ENCODE measurements at places on chromosomes 3 and 15.
A peak's percentile ranks its signal among the peaks of the same experiment; 100 is the strongest.

GRCh38 chr3:37323494-37323893, 149.1 kb upstream of the LRRFIP2 start:
- DNase-seq: no peak

- DNase-seq: no peak
Measured at GRCh38 chr3:139477710-139478640, 1.7 kb upstream of the RBP2 start.

- no peak for DNase-seq
Measured at GRCh38 chr3:32309654-32310242, 71.3 kb downstream of the CMTM8 start.

DNA sequence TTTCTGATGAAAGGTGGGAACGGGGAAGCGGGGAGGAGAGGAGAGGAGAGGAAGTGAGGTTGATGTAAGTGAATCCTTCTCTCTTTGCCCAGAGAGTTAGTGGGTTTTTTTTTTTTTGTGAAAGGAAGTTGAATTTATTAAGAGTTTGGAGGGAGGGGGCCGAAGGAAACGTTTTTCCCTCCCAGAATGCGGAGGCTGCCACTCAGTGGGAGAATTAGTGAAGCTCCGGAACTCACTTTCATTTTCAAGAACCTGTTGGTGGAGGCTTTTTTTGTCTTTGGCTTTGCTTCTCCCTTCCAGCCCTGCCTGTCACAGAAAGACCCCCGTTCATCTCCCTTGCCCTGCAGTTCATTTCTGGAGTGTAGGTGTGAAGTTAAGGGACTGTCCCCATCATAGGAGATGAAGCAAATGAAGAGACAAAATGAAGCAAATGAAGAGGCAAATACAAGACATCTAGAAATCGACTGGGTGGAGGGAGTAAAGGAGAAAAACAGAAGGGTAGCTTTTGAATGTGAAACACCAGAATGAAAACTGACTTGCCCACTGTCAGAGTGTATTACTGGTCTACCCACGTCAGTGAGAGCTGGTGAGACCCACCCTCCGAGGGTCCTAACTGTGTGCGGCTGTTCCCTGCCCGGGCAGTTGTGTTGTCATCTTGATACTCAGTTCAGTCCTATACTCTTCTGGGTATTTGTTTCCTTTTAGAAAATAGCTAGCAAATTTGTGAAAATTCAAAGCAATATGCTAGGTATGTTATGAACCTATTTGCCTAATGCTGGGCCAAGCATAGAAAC, 91.5 kb downstream of the ITPR1 start:
- DNase-seq: no peak

- no peak for DNase-seq
Measured at GRCh38 chr15:50304836-50305235, 39.3 kb upstream of the HDC start.

DNA sequence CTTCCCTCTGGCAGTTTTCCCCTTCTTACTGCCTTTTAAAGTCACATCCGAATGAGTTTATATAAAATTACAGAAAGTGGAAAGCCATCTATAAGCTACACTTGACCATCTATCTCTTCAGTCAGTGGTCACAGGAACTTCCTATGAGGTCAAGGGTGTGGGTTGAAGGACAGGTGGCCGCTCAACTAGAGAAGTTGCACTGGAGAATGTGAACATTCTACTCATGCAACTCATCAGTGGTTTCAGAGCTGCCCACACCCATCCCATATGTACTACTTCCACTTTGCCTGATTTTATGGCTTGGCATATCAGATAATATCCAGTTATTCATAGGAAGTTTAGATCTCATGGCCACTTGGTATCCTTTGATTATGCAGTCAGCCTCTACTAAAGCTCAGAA, 57.4 kb upstream of the TMEM158 start:
- no peak for DNase-seq

DNA sequence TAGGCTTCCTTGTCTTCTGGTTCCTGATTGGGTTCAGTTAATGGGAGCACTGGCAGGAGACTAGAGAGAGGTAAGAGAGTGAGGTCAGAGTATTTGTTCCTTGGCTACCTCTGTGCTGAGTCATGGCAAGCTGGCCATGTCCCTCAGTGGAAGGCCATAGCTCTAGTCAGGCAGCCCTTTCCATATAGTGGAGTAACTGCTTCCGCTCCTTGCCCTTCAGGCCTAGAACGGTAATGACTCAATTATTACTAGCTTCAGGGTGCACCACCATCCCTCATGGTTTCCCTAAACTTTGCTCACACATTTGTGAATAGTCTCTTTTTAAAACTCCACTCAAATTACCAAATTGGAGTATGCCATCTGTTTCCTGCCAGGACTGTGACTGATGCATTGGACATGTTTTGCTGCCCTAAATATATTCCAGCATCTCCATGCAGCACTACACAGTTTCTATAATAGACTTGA, 10.5 kb upstream of the ANO10 start:
- DNase-seq: no peak

GRCh38 chr3:87828046-87828445, 230.8 kb downstream of the CGGBP1 start:
- DNase-seq: no peak

- no peak for DNase-seq
Measured at GRCh38 chr3:13500133-13500885, 20.2 kb downstream of the HDAC11 start.

- DNase-seq: no peak
Measured at GRCh38 chr3:55658690-55659562, 171.8 kb upstream of the WNT5A start.

GRCh38 chr3:44920081-44920480, 45.7 kb downstream of the TGM4 start:
- DNase-seq: no peak

DNA sequence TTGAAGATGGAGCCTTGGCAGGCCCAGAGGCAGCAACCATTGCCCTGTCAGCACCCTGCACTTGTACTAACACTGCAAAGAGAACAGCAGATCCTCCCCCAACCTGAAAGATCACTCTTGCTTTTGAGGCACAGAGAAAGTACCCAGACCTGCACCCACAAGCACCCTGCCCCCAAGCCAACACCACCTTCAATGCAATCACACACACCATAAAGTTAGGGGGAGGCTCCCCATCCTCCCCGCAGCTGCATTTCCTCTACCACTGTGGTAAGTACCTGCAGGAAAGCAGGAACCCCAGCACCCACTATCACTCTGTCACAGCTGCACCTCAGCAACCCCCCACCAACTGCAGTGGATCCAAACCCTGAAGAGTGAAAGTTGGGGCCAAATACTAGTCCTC, 12.0 kb downstream of the OR5K3 start:
- no peak for DNase-seq

DNA sequence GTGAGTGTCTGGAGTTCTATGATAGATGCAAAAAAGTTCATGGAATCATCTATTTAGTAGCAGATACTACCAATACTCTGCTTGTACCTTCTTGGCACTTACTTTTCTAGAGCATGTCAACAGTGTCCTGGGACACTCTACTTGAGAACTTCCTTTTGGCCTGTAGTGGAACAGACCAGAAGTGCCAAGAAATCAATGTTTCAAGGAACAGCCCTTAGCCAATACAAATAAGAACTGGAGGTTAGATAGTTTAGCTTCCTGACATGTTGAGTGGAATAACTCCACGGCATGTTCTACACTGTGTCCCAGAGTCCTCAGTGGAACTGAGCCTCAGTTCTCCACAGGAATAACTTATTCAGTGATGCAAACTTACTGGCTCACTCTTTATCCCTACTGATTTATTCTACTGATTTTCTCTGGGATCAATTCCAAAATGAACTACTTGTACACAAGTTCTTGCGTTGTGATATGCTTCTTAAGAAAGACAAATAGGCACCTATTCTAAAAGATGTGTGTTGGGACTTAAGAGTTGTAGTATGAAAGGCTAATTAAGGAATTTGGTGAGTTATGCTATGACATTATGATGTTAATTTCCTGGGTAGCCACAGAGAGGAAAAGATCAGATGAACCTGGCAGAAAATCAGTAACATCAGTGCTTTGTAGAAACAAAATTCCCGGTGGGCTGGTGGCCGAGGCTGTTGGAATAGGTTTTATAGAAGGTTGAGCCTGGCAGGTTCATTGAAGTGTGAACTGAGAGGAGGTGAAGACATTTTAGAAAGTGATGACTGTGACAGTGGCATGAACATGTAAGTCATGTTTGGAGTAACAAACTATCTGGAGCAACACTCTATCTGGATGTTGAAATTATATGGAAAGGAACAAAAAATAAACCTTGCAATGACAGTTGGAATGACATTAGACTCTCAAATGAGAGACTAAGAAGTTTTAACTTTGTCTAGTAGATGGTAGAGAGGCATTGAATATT, 101.8 kb upstream of the RBMS3 start:
- no peak for DNase-seq

- DNase-seq: no peak
Measured at GRCh38 chr3:83514130-83514914, 1444.5 kb upstream of the CADM2 start.

GRCh38 chr3:48885753-48886152, 12.9 kb downstream of the SLC25A20 start:
- no peak for DNase-seq

DNA sequence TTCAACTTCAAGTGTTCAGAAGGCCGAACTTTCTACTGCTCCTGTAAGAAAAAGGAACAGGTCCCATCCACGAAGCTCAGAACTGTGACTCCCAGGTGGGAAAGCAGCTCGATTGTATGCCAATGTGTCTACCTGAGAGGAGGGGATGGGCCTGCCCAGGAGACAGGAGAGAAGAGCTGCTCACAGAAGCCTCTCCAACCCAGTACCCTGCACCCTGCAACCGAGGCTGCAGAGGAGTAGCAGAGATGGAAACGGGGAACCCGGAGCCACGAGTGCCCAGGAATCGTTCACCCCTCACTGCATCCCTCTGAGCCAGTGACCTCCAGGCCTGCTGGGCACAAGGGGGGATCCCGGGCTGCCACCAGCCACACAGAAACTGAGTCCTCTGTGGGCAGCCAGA, 86.5 kb upstream of the PRR23E start:
- no peak for DNase-seq

DNA sequence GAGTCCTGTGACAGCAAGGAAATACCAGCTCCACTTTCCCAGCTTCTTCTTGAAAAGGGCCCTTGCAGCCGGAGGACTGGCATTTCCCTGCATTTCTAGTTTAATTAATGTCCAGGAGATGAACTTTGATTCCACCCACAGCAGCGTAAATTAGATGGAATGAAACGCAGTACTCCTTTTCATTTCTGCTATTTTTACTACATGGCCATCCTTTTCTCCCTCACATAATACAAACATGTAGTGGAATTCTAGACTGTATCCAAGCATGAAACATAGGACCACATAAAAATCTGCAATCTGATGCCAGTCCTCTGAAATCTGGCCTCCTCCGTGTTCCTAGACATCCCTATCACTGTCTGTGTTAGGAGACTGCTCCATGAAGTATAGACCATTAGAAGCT, 403.2 kb downstream of the NR2F2 start:
- no peak for DNase-seq

DNA sequence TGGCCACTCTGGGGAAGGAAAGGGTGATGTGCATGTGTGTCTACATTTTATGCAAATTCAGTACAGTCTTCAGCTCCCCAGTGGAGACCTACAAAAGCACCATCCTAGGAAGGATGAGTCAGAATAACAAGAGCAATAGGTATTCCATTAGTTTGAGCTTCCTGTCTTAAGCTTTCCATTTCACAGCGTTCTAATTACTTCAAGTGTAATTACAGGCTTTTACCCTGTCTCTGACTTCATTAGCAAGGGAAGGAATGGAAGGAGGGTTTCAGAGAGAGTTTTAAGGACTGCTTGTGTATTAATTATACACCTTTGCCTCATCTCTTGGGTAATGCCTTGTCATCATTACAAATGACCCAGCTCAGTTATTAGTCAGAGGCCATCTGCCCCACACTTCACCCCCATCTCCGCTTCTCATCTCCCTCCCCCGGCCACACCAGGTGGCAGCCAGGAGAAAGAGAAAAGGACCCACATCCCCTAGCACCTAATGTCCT, 202.8 kb upstream of the MRPL3 start:
- DNase-seq: no peak

DNA sequence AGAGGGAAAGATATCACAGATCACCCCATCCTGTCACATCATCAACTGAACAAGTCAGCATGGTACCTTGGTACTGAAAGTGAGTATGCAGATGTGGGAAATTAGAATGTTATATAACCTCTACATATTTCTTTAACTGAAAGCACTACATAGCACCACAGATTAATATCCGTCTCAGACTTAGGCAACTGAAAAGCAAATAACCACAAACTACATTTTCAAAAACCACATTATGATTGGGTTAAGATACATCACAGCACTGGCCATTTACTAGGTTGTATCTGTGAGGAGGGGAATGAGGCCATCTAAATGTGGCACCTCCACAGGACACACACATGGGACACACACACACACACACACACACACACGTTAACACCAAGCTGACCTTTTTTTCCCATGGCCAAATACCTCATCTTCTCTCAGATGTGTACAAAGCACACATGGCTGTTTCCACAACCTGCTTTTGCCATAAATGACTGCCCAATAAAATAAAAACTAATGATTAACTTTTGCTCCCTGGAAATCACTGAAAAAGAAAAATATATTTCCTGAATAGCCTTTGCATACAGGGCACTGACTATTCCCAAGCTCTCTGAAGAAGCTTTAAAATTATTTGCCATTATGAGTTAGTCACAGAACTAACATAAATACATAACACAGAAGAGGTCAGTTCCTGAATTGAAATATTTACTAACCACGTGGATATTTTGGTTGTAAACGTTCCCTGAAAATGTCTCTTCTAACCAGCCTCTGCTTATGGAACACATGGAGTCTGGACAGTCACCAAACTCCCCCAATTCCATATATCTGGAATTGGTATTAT, 60.1 kb downstream of the SUMF1 start:
- DNase-seq: no peak

DNA sequence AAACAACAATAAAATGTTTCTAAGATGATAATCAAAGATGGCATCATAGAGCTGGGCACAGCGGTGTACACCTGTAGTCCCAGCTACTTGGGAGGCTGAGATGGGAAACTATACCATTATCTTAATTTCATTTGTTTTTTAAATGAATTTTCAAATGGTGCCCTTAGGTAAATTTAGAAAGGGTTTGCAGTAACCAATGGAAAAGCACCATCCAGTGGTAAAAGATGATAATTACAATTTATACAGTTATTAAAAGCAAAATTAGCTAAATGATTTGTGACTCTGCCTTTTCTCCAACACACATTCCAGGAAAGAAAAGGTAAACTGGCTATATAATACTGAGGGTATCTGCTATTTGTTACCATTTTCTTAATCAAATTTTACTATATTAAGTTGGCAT, 14.4 kb upstream of the ANKRD28 start:
- DNase-seq: no peak

GRCh38 chr3:37812499-37812896, 49.2 kb upstream of the CTDSPL start:
- DNase-seq: no peak

- peak; percentile 14 for DNase-seq
Measured at GRCh38 chr3:45225465-45226205, 452 bp downstream of the TMEM158 start.

DNA sequence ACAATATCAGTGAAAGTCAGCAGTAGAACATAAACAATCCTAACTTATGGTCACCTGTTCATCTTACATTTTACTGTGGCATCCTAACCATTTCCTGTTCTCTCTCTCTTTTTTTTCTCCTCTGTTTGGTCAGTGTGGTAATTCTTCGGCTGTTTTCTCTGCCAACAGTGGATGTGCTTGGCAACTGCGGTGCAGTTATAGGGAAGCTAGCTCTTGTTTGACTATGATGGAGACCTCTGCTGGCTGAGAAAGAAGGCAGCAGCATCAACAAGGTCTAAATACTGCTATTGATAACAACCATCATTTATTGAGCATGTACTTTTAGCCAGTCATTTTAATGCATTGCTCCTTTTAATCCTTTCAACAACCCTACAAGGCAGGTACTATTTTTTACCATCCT, 723 bp upstream of the DRD3 start:
- DNase-seq: no peak
